HCT116 (cell line): ENCODE measurements at places on chromosomes 6 and 20. TPM values are rescaled to one million over a fixed set of nuclear protein-coding genes. Genes with fewer than 3 reads are reported as not detected.

DNA sequence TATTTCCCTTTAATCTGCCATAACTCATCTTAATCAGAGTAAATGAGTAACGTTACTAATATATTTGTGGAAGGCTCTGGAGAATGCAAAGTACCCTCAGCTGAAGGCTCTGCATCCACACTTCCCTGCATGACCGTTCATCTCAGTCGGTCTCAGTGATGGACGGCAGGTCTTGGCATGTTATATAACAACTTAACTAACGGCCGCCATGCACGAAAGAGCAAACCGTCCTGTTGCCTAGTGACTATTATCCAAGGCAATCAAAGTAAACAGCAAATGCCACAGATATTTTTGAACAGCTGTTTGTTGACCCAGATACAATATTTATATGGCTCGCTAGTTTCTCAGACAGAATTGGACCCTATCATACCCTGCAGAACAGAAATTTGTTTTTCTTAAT lies 194.9 kb upstream of the SMLR1 start:
- H3K27me3 ChIP-seq = no peaks in the 10 kb centered on the region
- H3K4me3 ChIP-seq = no peak overlapping the region
- no peak overlapping the region for H3K27ac ChIP-seq
- no peaks in the 10 kb centered on the region for H3K36me3 ChIP-seq

GRCh38 chr6:56146086-56146485 lies 101.3 kb downstream of the COL21A1 start:
- H3K4me3 ChIP-seq = no peak overlapping the region
- no peaks in the 10 kb centered on the region for H3K27me3 ChIP-seq
- DNase-seq = no peak
- no peak overlapping the region for H3K27ac ChIP-seq
- no peaks in the 10 kb centered on the region for H3K4me1 ChIP-seq

DNA sequence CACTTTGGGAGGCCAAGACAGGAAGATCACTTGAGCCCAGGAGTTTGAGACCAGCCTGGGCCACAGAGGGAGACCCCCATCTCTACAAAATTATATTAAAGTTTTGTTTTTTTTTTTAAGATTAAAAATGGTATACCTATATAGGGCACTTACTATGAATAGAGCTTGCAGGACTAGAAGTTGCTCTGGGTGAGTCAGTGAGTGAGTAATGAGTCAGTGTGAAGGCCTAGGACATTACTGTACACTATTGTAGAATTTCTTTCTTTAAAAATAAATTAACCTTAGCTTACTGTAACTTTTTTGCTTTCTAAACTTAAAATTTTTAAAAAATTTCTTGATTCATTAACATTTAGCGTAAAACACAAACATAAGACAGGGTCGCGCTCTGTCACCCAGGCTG lies 29.7 kb downstream of the STK35 start:
- peaks cover 23% of the 10 kb centered on the region for H3K4me1 ChIP-seq
- H3K36me3 ChIP-seq = no peaks in the 10 kb centered on the region
- H3K27me3 ChIP-seq = no peaks in the 10 kb centered on the region
- no peak overlapping the region for H3K4me3 ChIP-seq

The GFRA4 gene
- not detected for total RNA-seq

The DEFB123 gene
- total RNA-seq = not detected
